Hindlimb muscle (tissue), 1 donor: ENCODE measurements at places on chromosomes 2 and 18. TPM values are rescaled to one million over a fixed set of nuclear protein-coding genes. Genes with fewer than 3 reads are reported as not detected.

- DNase-seq: no peak
Measured at GRCh38 chr2:181785691-181786344, 105.5 kb upstream of the NEUROD1 start.

DNA sequence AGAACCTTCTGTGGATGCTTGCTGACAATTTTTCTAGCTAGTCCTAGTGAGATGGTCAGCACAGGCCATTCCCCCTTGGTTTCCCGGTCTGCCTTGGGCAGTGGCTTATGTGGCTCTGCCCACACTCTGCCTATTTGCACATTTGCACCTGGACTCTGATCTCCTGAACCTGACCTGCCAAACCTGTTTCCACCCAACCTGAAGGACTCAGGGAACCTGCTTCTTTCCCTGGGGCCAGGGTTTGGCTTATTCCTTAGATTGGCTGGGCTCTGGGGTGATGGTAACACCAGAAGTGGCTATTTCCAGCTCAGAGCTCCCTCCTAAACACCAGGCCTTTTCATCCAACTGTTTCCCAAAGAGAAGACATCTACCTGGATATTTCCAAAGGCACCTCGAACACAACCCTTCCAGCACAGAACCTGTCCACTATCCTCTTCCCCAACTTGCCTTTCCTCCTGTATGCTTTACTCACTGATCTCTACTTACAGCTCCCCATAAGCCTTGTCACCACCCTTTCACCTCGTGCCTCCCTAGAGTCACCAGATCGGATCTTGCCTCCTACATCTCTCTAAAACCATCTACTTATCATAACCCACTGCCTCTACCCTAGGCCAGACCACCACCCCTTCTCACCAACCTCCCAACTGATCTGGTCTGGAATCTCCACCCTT is 5.8 kb upstream of the MTA3 start:
- DNase-seq: no peak

GRCh38 chr2:158253170-158253569 is 151.5 kb downstream of the UPP2 start:
- DNase-seq: no peak

- DNase-seq: no peak
Measured at GRCh38 chr2:46351750-46352138, 54.5 kb downstream of the EPAS1 start.

DNA sequence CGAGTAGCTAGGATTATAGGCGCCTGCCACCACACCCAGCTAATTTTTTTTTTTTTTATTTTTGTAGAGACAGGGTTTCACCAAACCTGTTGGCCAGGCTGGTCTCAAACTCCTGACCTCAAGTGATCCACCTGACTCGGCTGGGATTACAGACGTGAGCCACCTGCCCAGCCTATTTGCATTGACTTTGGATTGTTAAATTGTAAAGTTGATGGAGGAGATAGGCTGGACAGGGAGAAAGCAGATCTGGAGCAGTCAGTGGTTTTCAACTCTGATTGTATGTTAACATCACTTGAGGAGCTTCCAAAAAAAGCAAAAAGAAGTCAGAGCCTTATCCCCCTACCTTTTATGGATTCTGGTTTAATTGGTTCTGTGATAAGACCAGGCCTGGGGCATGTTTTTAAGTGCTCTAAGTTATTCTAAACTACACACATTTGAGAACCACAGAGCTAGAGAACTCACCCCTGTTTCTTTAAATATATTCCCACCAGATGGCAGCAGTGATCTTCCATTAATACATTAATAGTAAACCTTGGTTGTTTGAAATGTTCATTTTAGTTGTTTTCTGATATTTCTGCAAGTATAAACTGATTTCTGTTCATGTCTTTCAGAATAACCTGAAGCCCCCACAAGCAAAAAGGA is 7.5 kb downstream of the C2orf49 start:
- DNase-seq: no peak

DNA sequence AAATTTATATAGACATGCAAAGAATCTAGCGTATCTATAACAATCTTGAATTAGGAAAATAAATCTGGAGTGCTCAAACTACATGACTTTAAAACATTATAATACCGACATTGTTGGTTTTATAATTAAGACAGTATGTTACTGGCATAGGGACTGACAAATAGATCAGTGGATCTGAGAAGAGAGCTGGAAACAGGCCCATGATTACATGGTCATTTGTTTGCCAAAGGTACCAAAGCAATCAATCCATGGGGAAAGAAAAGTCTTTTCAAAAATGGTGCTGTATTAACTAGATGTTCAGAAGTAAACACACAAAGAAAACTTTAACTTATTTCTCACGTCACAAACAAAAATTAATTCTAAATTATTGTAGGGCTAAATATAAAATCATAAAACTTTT is 124.2 kb downstream of the BCL2L11 start:
- DNase-seq: no peak

- no peak for DNase-seq
Measured at GRCh38 chr2:99643787-99644418, 154.1 kb upstream of the REV1 start.

DNA sequence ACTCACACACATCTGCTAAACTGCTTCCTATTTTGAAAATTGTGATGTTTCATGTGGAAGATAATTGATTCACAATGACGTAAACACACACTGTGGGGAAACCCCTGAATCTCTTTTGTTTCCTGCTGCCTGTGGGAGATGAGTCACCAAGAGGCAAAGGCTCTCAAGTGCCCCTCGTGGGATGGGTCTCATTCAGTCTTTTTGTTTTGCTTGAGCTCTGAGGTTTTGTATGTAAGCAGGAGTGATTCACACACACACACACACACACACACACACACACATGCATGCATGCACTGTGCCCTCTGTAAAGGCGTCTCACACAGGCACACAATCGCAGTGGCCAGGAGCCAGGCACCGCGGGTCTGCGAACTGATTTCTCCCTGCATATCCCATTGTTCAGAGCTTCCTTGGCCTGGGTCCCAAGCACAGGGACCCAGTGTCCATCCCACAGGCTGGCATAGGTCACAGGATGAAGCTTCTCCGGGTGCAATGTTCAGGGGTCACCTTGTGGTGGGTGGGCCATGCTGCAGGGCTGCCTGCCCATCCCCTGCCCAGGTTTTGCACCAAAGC is 12.1 kb upstream of the ARHGEF4 start:
- DNase-seq: no peak

GRCh38 chr18:70228536-70228935 is 23.0 kb upstream of the RTTN start:
- no peak for DNase-seq

- DNase-seq: no peak
Measured at GRCh38 chr2:231672617-231673347, 35.5 kb upstream of the PTMA start.

DNA sequence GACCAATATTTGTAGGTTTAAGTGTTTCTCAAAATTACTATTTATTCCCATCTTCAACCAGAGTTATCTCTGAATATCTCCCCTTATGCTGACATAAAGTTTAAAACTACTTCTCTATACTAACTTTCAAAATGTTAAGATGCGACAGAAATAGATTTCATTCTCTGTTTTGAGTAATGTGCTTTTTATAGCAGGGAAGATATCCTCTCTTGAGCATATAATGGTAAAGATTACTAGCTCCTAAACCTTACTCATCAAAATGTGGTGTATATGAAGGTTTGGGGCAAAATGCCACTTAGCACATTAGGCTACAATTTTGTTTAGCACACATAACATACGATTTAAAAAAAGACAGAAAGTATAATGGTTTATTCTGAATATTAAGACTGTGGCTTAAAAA is 54.4 kb downstream of the CWC22 start:
- DNase-seq: no peak

DNA sequence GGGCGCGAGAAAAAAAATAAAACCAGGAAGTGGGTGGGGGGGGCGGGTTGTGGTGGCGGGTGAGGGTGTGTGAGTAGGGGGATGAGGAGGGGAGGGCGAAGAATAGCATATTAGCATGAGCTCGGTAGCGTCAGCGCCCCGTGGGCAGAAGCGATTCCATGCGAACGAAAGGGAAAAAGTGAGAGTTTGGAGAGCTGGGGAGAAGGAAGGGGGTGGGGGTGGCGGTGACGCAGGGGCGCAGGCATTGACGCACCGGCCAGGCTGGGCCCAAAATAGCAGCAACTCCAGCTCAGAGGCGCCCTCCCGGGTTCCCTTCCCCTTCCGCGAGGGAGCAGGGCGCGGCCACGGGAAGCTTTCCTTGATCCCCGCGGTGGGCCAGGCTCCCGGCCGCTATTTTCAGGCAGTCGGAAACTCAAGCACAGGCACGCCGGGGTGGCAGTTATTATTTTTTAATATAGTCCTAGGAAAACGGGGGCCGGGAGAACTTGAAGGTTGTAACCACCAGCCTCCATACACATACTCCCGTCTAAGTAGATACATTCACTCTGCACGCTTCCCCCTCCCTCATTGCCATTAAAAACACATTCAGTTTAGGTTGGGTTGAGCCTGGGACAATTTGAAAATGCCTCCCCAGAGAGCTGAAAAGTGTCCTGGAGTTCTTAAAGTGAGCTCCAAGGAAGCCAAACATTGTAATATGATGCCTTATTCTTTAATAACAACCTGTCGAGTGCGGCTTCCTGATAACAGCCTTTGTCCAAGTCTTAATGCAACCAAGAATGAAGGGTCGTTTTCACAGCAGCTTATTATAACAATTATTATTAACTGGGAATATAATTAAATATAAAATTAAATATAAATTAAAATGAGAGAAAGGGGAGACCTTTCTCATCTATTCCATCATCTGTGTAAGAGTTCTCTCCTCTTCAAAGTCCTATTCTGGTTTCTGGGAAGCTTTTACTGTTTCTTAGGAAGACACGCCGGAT is 2.3 kb upstream of the NR4A2 start:
- peak; percentile 92 for DNase-seq

DNA sequence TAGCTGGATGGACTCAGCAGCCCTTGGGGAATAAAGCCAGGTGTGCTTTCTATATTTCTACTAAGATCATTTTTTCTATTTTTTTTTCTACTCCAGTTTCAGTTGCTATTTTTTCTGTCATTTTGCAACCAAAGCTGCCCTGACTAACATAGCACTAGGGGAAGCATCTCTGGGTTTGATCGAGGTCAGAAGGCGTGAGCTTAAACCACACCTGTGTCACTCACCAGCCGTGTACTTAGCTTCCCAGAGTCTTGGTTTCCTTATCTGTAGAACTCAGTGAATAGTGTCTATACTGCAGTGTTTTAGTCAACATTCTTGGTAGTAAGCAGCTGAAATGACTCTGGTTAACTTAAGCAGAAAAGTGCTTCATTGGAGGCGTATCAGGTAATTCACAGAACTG is 489.6 kb upstream of the SPRED2 start:
- DNase-seq: no peak

DNA sequence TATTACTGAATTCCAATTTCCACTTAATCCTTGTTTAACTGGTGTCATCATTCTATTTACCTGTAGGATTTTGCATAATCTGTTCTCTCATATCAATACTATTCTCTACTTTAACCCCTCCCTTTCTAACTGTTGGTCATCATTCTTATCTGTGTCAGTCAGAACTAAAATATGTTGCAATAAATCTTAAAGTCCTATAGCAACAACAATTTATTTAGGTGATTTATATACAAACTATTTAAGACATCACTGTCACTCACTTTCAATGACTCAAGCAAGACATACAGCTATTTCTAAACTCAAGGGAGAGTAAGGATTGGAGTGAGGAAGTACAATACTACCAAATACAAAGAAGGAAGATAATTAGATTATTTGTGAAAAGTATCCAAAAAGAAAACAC is 740.4 kb downstream of the DSC3 start:
- DNase-seq: no peak

GRCh38 chr2:65351948-65352595 is 80.3 kb downstream of the SPRED2 start:
- DNase-seq: no peak

DNA sequence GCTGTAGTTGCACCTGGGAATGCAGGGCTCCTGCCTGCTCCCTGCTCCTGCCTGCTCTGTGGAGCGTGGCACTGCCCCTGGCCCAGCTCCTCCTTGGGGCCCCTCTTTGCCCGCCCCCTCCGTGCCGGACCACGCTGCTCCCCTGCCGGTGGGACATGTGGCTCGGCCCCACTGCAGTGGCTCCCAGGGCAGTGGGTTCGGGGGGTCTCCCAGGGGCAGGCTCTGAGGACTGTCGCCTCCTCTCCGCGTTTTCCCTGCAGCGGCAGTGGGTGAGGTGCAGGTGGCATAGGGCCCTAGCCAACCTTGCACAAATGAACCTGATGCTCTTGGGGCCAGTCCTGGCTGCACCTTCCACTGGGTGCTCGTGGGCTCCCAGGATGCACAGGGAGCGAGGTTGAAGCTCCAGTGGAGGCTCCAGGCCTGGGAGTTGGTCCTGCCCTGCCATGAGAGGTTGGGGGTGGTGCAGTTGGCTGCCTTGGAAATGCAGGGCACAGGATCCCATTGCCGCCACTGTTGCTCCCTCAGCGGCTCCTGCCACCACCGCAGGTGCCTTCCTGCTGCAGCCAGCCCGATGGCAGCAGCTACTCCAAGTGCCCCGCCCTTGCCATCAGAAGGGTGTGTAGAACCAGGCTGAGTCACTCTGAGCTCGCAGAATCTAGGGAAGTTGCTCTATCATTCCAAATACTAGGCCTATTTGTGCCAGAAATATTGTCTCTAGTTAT is 313.1 kb upstream of the SYT4 start:
- no peak for DNase-seq

DNA sequence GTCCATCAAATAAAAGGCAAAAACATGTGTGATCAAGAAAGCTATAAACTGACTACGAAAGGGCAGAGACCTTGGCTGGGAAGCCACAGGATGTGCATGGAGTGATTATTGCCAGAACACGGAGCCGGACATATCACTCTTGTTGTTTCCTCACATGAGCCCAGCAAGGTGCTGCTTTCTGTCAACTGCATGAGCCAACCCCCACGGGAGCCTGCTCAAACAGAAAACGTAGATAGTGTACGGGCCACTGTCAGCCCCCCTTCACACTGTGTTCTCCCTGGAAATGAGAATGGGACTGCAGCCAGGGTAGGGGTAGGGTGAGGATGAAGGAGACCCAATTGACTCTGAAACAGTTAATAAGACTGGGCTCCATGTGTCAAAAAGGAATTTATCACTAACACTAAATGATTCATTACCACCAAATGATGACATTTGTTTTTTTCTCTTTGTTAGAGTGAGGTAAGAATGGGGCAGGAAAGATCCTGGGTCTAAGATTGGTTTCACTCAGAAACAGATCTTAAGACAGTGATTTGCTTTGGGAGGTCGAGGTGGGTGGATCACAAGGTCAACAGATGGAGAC is 235.8 kb downstream of the MREG start:
- DNase-seq: no peak

GRCh38 chr2:179995741-179996515 is 11.2 kb downstream of the CWC22 start:
- no peak for DNase-seq

DNA sequence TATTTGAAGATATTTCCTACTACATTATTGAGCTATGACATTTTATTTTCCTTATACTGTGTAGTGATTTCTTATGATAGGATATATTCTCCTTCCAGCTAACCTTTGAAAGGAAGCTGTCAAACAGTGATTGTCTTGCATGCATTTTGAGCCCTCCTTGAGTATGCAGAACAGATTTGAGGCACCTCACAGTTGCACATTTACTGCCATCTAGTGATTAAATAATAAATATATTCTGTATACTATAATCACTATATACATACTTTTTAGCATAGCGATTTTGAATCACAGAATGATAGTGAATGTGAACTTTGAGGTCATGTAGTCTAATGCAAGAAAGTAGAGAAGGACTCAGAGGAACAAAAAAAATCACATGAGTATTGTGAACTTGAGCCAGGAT is 268.4 kb upstream of the CDH19 start:
- DNase-seq: peak; percentile 5

DLX2 gene
- not detected for polyA plus RNA-seq

CYP26B1 gene
- 13.1 TPM for polyA plus RNA-seq

ERICH2 gene
- polyA plus RNA-seq: 0.56 TPM

SERPINB3 gene
- not detected for polyA plus RNA-seq

L3MBTL4 gene
- 1.2 TPM for polyA plus RNA-seq
